ENCODE measurements at places on chromosomes 7 and 10. TPM values are rescaled to one million over a fixed set of nuclear protein-coding genes. Genes with fewer than 3 reads are reported as not detected.

Gene NRCAM
- 194 TPM for total RNA-seq

Gene MNX1
- not detected for total RNA-seq

Gene DDX50
- 32.3 TPM for total RNA-seq

DNA sequence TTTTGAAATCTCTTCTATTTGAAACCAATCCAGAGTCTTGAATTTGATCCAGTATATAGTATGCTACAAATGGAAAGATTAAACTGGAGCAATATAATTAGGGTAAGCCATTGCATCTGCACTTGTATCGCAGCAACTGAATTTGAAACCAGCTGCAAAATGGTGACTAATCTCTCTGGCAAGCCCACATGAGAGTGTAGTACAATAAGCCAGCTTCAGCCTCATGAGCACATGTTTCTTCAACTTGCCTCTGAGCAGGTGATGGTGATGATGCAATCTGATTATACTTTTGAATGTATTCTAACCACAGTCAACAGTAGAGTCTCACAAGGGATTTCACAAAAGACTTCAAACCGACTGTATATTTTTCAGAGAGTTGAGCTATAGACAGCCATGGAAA is 829 bp upstream of the RPA3 start:
- DNase-seq: no peak

GRCh38 chr7:135761751-135762488 is 13.3 kb upstream of the FAM180A start:
- DNase-seq: no peak

DNA sequence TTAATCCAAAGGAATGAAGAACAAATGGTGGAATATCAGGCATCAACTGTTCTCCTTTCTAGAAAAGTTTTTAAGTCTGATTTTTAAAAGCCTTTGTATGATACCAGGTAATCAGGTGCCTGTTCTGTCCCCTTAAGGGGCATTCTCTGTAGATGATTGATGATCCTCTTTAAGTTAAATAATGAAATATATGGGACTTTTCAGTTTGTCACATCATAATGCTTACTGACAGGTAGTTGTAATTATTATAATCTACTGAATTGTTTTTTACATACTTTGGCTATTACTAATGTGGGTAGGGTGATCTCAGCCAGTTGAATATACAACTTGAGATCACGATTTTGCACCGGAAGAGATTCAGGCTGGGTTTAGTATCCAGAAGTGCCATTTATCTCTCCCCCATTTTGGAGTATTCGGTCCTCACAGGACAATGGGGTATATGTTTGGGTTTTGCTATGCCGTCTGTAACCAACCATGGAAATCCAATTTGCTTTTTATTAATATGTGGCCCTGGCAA is 330.2 kb downstream of the BICC1 start:
- no peak for DNase-seq

GRCh38 chr7:12570168-12570533 is 369 bp upstream of the SCIN start:
- DNase-seq: no peak

DNA sequence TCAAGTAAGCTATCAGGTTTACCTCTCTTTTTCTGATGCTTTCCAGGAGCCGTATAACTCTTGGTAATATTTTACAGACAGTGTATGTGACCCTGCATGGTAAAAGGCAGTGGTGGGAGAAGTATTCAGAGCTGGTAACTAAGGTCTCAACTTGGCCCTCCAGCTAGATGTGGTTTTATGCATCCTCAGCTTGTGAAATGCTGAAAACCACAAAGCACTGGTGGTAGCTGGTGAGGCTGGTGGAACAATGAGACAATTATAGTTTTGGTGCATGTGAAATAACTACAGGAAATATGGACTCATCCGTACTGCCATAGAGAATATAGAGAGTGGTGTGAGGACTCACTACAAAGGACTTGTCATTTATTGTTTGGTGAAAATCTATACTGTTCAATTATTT is 383.0 kb upstream of the PCDH15 start:
- DNase-seq: no peak
